ENCODE measurements at places on chromosomes 7 and 10.

DNA sequence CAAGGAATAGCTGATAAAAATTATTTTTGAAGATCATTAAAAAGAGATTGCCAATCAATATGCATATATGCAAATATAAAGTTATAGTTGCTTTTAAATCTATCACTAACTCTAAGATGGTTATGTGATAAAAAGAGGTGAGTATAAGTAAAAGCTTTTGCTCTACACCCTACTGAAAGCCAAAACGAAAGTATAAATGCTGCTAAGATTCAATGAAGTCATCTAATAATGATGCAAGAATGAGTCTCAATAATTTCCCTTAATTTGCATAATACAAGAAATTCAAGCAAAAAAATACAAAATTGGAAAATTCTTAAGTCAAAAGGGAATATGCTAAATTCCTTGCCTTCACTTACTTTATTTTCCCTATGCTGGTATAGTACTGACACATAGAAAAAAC lies 75.2 kb downstream of the WAPL start:
- no peak for DNase-seq

- DNase-seq, result no peak
Measured at GRCh38 chr7:83290211-83290610, 127.5 kb upstream of the PCLO start.

DNA sequence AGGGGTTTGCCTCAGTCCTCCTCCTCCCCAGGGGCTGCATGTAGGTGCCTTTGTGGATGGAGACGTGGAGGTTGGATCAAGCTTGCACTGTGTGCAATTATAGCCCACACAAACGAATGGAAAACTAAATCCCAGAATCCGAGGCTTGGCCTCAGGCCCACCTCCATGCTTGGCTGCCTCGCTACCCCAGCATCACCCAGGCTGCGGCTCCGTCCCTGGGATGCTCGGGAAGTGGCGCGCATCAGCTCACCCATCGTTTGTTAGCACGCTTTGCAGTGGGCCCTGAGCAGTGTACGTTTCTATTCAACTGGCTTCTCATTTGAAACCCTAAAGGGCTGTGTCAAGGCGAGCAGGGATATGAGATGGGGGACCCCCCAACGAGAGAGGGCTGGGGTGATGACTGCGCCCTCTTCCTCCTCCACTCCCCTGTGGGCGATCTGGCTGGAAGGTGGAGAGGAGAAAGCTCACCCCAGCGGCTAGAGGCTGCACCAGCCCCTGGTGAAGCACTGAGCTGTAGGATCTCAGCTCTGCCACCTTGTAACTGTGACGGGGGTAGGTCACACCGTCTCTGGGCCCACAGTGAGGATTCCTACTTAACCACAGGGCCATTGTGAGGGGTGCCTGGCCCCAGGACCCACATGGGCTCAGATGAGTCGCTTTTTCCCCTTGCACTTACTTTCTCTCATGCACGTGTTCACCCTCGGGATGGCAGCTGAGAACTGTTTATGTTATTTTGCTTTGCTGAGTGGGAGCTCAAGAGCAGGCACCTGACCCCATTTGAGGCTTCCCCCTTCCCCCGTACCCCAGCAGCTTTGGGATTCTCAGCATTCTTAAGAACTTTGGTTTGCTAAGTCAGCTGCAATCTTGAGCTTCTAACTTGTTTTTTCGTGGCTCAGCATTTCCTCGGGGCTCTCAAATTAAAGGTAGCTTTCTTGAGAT lies 12.7 kb upstream of the BTBD16 start:
- DNase-seq, result peak; percentile 26

DNA sequence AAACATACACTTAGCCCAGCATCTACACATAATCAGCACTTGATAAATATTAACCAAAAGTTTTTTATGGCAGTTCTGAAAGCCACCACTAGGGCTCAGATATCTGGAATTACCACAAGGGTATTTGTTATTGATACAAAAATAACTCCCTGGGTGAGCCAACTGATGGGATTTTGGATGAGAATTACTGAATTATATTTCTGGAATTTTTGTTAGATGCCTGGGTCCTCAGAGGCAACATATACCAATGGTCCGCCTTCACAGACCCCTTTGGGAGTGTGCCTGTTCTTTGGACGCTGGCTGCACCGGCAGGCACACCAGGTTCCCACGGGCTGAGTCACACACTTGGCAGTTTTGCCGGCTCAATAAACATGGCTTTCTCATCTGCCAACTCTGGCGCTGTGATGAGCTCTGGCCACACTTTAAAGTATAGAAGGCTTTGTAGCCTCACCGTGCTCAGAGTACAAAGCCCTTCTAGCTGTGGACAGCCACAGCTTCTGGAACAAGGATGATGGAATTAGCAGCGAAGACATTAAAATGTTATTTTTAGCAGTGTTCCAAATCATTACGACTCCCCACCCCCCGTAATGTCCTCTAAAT lies 24.5 kb upstream of the EEPD1 start:
- peak; percentile 35 for DNase-seq

GRCh38 chr10:9081253-9081652 lies 1026.8 kb downstream of the GATA3 start:
- no peak for DNase-seq

DNA sequence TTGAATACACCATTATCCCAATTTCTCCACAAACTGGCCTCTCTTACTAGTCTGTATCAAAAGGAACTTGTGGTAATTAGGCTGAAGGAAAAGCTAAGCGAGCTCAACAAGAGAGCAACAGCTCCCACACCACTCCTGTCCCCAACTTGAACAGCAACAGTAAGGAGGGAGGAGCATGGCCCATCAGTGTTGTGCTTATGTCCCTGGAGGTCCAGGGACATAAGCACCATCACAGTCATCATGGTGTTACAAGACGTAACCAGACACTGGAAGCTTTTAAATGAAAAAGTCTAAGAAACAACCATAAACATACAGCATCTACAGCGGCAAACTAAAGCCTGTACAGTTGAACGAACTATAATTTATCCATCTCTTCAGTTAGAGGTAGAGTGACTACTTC lies 989 bp downstream of the ERLIN1 start:
- peak; percentile 87 for DNase-seq

DNA sequence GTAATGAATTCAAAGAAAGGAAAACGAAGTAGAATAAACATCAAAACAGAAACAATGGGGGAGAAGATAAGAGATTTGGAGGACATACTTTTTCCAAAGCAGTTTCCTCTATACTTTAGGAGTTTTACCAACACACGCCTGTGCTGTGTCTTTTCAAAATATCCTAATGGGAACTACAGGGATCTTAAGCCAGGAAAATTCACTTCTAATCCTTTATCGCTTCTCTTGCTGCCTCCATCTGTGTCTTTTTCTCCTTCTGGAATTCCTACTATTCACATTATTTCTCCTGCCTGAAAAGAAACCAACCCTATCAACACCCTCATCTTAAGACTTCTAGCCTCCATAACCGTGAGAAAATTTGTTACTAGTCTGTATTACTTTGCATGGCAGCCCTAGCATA lies 6.8 kb downstream of the HNRNPF start:
- no peak for DNase-seq

DNA sequence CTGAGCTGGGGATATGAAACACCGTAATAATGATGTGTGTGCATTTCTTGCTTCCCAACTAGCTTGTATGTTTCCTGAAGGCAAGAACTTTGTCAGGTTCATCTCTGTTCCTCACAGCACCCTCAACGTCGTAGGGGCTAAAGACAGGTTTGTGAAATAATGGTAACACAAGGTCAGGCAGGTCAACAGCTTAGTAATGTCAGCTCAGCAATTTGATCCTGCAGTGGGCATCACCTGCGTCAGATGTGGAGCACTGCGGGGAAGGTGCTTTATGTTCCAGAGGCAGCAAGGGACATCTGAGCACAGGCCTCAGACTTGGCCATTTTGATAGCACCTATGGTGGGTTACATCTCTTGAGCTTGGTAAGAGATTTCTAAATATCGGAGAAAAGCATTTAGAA lies 51.8 kb upstream of the BTBD16 start:
- DNase-seq, result no peak

GRCh38 chr10:110274647-110275046 lies 30.1 kb downstream of the SMNDC1 start:
- DNase-seq, result no peak

GRCh38 chr7:91993976-91994375 lies 53.3 kb downstream of the AKAP9 start:
- peak; percentile 30 for DNase-seq

- DNase-seq, result no peak
Measured at GRCh38 chr10:34862892-34863291, 47.8 kb upstream of the PARD3 start.

- DNase-seq, result peak; percentile 14
Measured at GRCh38 chr7:36638140-36638539, 86.2 kb downstream of the AOAH start.

All from NB4 (cell line).